ENCODE measurements at places on chromosomes 4 and X.

GRCh38 chr4:42736527-42737195, 79.8 kb upstream of the ATP8A1 start:
- no peak for DNase-seq

DNA sequence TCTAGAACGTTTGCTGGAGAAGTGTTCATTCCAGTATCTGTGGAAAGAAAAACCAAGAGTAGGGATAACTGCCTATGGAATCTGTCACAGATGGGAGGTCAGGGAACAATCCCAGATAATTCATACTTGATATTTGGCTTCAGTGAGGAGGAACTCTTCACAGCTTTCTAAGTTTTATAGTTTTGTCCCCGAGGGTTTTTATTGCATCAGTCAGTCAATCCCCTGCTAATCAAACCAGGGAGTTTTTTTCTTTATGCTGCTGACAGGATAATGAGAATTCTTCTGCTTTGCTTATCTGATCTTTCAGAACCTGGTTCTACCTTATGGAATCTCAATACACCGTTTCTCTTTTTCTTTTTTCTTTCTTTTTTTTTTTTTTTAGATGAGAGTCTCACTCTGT, 633 bp upstream of the TRIML2 start:
- DNase-seq: no peak

DNA sequence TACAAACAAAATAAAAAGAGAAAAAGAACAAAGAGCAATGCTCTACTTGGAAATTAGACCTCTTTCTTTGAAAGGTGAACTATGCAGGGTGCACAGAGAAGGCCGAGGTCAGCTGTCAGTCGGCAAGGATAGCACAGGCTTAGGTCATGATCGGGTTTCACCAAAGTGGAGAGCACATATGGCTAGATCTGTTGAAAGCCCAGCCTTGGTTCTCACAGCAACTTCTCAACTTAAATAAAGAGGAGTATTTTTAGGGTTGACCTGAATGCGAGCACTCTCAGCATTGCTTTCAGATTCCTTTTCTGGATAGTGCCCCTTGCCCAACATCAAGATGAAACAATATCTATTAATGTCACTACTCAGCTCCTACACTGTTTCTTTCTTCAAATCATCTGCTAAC, 122.9 kb upstream of the GPC4 start:
- no peak for DNase-seq

GRCh38 chr4:32929796-32930699, 2209.9 kb downstream of the PCDH7 start:
- peak; percentile 15 for DNase-seq

DNA sequence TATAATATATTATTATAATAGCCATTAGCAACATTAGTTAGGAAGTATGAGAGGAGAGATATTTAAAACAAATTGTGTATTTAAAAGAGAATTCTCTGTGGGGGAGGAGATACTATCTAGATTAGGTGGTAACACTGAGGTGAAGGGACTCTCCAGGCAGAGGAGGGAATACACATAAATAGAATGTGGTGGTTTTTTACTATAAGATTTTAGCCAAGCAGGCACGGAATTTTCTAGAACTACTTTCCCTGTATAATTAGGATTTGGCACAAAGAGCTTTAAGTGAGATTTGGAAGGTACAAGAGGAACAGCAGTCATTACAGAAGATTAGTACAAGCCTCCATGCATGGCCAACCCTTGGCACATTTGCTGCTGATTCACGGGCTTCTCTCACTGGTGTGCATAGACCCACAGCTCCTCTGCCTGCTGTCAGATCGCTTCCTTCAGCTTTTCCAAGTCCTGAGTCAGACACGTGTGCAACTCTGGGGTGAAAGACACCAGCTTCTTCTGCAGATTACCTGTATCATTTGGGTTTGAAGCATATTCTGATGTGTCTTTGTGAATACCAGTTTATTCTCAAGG, 685.5 kb downstream of the KCTD8 start:
- DNase-seq: no peak

DNA sequence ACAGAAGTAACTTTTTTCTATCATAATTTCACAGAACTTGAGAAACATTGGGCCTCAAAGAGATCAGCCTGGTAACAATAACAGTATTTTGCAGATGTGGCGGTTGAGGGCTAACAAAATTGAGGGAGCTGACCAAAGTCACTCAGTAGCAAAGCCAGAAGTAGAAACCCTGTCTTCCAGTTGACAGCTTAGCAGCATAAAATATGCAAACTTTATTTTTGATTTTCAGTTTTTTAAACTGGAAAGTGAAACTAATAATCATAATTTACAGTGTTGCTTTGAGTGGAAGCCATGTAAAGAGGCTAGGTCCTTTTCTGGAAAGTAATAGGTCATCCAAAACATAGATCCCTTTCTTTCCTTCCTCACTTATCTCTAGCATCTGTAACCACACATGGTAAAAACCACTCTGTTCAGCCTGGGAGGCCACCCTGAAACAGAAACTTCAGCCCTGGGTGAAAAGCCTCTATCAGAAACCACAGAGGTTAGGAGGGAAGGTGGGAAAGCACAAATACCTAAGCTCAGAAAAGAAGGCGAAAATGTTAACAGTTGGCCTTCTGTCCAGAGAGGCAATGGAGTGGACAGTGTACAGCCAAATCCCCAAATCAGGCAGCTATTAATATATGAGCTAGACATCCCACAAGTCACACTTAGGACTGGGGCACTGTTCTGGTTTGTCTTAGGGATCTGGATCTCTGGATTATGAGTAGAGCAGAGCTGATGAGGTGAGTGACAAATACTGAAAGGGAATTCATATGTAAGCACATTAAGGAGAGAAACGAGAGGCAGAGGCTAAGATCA, 61.1 kb upstream of the ARSJ start:
- no peak for DNase-seq

GRCh38 chrX:31057691-31058090, 14.2 kb downstream of the FTHL17 start:
- DNase-seq: no peak

- DNase-seq: no peak
Observed at GRCh38 chrX:10244915-10245622, 88.3 kb downstream of the CLCN4 start.

DNA sequence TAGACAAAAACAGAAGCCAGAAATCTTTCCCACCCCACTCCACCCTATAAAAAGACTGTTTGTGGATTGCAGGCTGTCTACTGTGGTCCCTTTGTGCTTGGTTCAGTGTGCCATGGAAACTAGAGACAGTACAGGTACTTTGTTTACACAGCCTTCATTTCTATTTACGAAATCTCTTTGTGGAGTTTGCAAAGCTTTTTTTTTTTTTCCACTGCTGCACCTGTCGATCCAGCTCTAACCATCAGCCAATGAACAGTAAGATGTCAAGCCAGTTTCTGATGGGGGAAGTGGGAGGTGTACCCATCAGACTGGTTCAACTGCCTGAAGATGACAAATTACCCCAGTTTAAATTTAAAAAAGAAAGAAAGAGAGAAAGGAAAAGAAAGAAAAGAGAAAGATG, 20.2 kb upstream of the LRBA start:
- no peak for DNase-seq

DNA sequence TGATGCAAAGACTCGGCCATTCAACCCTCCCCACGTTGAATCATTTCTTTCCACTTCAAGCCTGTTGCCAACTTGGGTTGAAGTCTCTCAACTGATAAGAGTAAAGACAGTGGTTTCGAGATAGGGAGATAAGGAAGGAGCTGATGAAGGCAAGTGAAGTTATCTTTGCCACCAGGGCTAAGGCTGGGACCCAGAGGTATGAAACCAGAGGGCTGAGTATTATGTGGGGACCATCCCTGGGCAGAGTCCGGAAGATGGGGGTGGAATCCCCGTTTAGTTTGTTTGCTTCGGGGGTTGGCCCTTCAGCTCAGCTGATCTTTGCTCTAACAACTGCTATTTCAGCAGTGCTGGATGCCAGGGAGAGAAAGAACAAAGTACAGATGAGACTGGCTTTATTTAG, 2.3 kb upstream of the XPNPEP2 start:
- DNase-seq: no peak

DNA sequence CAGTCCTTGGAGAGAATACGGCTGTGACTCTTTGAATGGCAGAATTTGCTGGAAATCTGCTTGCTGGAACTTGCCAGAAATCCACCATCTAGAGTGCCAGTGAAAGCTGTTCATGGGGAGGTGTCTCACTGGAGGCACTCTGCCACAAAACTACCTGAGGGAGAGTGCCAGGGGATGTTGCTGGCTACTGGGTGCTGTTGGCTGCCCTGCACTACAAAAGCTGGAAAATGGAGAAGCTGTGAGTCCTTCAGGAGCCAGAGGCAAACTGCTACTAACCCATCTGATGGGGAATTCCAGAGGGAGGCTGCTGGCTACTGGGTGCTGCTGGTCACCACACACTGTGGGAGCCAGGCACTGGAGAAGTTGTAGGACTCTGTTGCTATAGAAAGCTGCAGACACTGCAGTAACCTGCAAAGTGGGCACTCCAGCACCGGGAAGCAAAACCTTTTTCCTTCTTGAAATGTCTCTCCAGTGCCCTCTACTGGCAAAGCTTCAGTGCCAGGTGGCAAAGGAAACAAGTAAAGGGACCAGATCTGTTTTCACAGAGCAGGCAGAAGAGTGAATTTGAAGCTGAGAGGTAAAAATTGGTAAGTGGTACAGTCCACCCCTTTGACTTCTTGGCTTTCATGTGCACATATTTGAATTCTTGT, 47.8 kb upstream of the HSD17B10 start:
- DNase-seq: peak; percentile 34

DNA sequence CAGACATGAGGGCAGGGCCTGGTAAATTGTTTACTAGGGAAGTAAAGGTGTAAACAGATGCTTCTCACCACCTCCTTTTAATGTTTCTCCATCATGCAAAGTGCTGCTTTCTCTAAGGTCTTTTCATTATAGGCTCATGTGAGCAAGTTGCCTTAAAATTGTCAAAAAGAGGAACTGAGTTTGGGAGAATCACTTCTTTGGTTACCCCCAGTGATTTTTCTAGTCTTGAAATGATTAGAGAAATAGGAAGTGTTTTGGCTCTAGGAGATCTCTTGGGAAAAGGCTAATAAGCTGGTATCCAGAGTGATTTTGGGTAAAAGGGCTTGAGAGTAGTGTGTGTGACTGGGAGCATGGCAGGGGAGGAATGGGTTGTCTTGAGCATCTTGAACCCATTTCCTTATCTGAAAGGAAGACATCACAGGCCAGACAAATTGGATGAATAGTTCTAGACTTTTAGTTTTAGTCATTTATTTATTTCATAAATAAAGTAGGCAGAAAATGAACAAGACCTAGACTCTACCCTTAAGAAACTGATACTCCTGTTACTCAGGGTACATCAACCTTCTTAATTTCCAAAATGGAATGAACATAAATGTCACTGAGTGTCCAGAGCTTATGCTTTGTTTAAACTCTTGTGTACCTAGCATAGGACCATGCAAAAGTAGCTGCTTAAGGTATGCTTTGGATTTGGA, 14.2 kb downstream of the GRPR start:
- no peak for DNase-seq

DNA sequence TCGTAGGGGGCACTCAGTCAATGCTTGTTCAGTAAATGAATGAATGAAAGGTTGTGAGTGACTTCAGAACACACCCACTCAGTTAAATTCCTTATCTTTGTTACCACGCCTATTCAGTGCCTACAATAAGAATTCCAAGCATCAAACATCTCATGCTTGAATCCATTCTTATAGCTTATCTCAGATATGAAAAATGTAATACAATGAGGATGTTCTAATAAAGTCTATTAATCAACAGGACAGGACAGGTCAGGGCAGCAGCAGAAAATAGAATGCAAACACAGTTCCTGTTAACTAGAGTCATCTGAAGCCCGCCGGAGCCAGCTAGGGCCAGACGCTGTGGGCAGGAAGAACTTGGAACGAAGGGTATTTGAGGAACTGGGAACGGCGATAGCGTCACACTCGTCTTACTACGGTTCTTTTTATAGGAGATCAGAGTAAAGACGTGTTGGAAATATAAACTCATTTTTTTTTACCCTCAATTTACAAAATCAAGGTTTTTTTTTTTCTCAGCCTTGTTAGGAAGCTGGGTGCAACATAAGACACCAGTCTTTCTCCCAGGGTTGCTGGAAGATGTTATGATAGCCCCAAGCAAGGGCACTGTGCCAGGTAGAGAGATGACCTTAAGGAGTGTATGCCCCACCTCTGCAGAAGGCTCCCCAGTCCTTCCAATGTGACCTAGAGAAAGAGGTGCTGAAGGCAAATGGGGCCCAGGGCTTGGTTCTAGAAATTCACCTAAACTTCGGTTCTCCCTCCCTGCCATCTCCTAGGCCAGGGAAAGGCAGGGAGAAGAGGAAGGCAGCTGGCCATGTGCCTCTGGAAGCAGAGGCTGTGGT, 48.3 kb downstream of the SEL1L3 start:
- no peak for DNase-seq

- no peak for DNase-seq
Observed at GRCh38 chrX:7110821-7111276, 36.7 kb upstream of the STS start.

DNA sequence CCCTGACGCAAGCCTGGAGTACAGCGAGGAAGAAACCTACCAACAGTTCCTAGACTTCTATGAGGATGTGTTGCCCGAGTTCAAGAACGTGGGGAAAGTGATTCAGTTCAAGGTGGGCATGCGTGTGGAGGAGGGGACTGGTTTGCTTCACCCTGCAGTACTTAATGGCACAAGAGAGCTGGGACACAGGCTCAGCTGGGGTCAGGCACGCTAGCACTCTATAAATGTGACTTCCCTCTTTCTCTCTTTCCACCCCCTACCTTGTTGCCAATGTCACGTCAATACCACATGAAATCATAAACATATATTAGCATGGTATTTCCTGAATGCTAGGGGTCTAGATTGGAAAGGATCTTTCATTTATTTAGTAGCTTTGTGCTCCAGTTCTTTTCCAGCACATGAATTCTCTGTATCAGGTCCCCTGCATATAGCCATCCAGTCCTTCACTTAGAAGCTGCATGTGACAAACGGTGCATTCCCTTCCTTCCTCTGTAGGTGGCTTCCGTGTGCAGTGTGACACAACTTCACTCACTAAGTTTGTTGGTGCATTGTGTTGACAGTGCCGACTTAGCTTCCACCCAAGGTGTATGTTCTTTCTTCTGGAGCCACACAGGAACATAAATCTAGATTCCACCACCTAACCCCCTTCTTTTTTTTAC, 25.6 kb downstream of the ZRSR2 start:
- no peak for DNase-seq

GRCh38 chrX:46125111-46125510, 420.1 kb downstream of the ZNF674 start:
- DNase-seq: no peak

DNA sequence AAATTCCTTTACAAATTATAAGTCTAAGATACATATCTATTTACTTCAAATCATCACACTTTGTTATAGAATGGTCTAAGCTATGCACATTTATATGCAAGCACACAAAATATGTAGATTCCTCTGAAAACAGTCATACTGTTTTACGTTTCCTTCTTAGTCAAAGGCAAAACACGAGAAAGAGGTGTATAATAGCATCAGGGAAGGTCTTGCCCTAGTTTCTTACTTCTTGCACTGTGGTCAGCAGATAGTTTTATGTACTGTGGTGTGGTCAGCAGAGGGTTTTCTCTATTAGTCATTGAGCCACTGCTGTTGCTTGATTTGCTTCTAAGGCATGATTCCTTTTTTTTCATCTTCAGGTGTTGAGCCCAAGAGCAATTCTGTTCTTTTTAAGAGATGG, 117.7 kb downstream of the ADAM29 start:
- peak; percentile 4 for DNase-seq
